HT1080 (cell line): ENCODE measurements at places on chromosomes 7 and 10.

GRCh38 chr10:110967645-110968044 is 48.2 kb downstream of the SHOC2 start:
- no peak for DNase-seq

GRCh38 chr7:156055206-156055822 is 243.1 kb upstream of the SHH start:
- peak; percentile 77 for DNase-seq

- peak; percentile 95 for DNase-seq
These were observed 1.5 kb downstream of the PTPN12 start for GRCh38 chr7:77538281-77539212.

- DNase-seq, result peak; percentile 53
These were observed 87.7 kb downstream of the CUBN start for GRCh38 chr10:17041626-17042520.

- DNase-seq, result no peak
These were observed 21.7 kb upstream of the MNX1 start for GRCh38 chr7:157032128-157032527.

DNA sequence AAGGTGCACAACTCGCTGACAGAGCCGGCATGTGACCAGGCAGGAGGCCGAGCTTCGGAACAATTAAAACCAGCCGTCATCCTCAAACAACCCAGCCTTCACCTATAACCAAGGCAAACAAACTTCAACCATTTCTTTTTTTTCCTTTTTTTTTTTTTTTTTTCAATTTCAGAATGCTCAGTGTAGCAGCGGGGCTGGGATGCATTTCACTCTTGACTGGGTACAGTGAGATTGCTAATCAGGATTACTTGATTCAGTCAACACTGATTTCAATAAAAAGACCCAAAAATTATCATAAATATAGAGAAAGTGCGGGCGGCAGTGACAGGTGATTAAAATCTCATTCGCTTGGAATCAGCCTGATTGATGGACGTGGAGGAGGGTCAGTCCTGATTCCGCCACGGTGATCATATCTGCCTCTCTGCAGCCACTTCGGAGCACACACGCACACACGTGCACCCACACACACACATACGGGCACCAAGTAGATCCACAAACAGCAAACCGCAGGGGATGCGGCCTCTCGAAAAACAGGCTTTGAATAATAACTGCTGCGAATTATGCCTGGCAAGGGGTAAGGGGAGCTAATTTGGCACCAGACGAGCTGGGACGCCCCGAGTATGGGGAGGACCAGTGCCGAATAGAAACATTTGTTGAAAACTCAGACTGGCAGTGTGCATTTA is 31.2 kb downstream of the EBF3 start:
- no peak for DNase-seq

GRCh38 chr10:114655671-114656070 is 2.4 kb downstream of the ABLIM1 start:
- no peak for DNase-seq

DNA sequence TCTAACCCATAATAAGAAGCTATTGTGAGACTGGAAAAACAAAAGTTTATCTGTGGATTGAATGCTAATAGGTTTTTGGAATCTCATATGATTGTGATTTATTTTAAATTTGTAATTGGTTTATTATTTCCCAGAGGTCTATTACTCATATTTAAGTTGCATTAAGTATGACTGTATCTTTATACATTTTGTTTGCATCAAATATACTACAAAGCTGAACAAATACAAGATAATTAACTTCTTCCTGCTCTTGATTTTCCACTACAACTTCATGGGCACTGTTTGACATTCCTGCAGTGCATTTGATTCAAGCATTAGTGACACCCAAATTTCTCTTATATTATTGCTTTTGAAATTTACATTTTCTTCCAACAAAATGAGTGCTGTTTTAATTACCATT is 303.8 kb upstream of the LRRTM3 start:
- DNase-seq, result no peak

GRCh38 chr7:65974876-65975275 is 7.1 kb downstream of the GUSB start:
- DNase-seq, result no peak

GRCh38 chr7:102080434-102081243 is 206.0 kb upstream of the SH2B2 start:
- DNase-seq, result no peak

- DNase-seq, result no peak
These were observed at the start of gene ANK3 for GRCh38 chr10:60389413-60390025. ANK3 (minus strand) TSS chr10:60389875; CDS start chr10:60389538, 337 bp downstream.

DNA sequence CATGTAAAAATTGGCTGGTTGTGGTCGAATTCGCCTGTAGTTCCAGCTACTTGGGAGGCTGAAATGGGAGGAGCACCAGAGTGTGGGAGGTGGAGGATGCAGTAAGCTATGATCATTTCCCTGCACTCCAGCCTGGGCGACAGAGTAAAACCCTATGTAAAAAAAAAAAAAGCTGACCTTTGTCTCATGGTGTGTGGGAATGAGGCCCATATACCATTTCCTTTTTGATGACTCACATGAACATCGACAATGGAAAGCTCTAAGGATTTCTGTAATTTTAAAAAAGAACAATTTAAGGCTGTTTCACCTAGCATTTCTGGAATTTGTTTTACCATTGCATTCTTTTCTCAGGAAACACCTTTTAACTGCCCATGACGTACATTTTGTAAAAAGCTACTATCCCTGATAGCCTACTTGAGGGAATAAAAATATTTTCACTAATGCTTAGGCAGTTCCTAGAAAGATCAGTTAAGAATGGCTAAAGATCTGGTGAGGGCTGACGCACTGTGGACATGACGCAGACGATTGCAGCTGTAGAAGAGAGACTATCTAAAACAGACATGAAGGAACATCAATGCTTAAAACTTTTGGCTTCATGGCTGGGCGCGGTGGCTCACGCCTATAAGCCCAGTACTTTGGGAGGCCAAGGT is 400.6 kb upstream of the IGFBP3 start:
- peak; percentile 90 for DNase-seq

DNA sequence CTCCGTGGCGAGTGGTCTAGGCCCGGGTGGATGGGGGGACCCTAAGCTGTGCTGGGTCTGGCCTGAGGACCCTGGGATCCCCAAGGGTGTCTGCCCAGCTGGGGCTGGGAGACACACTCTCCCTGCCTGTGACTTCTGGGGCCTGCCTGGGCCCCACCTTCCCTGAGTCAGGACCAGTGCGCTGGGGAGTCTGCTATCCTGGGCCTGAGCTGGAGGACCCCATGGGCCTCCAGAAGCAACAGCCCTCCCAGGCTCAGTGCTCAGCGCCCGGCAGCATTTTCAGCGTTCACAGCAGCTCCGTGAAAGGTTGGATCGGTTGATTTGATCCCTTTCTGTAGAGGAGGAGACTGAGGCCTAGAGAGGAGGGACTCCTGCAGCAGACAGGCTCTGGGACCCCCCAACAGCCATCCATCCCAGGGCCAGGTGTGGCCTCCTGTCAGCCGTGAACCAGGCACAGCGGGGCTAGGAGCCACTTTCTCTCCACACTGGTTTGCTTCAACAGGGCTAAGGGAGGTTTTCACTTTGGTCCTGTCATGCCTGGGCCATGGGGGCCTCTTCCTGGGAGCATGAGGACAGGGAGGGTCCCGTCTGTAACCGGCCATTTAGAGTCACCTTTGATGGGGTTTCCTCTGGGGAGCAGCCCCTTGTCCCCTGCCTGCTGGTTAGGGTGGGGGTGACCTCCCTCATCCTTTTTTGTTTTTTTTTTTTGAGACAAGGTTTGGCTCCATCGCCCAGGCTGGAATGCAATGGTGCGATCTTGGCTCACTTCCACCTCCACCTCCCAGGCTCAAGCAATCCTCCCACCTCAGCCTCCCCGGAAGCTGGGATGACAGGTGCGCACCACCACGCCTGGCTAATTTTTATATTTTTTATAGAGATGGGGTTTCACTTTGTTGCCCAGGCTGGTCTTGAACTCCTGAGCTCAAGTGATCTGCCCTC is 12.4 kb downstream of the FOXL3 start:
- DNase-seq, result no peak

GRCh38 chr10:3588346-3588745 is 196.7 kb downstream of the KLF6 start:
- no peak for DNase-seq

- DNase-seq, result no peak
These were observed 418.1 kb downstream of the PLXNA4 start for GRCh38 chr7:132158166-132158565.

GRCh38 chr7:2241580-2242540 is at the start of the genes MRM2 and NUDT1:
MRM2 (minus strand) TSS chr7:2242205; CDS start chr7:2242169, 36 bp downstream.
NUDT1 (plus strand) TSS chr7:2242226; CDS start chr7:2244575, 2,349 bp downstream.
- peak; percentile 68 for DNase-seq

GRCh38 chr10:29658984-29659965 is 24.5 kb upstream of the SVIL start:
- peak; percentile 100 for DNase-seq

DNA sequence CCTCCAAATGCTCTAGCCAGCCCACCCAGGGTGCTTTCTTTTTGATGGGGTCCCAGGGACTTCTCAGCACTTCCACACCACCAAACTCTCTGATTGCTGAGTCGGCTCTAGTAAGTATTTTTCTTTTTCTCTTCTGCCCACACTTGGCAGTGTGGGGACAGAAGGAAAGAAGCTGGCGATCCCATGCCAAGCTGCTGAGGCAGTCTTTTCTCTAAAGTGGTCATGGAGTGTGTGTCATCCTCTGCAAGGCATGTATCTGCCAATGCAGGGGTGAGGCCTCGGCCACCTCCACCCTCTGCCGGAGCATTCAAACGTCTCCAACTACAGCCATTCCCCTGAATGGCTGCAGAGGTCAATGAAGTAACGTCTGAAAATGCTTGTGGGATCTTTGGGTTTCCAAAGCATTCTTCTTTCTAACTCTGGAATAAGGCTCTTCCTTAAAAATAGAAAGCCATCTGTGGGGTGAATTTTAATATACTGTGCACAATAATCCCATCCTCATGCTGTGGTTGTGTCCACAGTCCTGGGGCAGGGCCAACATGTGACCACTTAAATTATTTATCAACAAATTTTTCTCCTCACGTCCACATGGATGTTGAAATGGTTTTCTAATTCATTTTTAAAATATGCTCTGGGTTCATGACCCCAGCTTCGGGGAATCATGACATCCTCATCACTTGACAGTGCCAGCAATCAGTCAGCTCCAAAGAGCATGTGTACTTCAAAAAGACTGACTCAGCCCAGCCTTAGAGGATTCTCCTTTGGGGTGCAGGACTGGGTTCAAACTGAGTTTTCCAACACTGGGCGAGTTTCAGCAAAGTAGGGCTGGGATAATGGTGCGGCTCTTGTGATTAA is 171.3 kb upstream of the ITGB1 start:
- DNase-seq, result peak; percentile 86

DNA sequence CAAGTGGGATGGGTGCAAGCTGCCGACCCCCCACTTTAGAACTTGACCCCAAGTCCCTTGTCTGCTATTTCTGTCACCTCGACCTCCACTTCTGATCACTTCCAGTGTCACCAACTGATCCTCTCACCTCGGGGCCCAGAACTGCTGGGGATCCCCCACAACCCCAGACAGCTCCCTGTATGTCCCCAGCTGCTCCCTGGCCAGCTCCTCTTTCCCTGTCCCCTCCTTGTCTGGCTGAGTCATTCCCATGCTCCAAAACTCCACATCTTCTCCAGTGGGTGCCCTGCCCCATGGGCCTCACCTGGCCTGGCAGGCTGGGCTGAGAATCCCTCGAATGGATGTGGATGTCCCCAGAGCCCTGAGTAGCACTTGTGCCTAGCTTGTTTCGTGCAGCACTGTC is 154.3 kb upstream of the PCBD1 start:
- no peak for DNase-seq
